ENCODE measurements at places on chromosomes 6 and 20.
A peak's percentile ranks its signal among the peaks of the same experiment; 100 is the strongest.

- no peak for DNase-seq
- H3K27ac ChIP-seq: peak overlapping the region; percentile 88
- H3K4me1 ChIP-seq: peaks cover 49% of the 10 kb centered on the region
- no peaks in the 10 kb centered on the region for H3K27me3 ChIP-seq
Measured at GRCh38 chr6:35310265-35310831, 12.7 kb downstream of the DEF6 start.

DNA sequence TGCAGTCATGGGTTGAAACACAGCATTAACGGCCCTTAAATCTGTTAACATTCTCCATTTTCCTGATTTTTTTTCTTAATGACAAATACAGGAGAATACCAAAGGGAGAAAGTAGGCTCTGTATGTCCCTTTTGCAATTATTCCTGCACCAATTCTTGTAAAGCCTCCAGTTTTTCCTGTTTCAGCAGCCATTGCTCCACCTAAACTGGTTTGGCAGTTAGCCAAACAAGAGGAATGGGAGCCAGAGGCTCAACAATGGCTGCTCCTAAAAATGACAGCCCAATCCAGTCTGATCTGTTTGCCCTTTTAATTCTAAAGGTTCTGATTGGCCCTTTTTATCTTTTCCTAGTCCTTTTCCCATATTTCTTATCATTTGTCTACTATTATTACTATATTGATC, 284.2 kb upstream of the SGK1 start:
- H3K36me3 ChIP-seq: no peaks in the 10 kb centered on the region
- H3K4me3 ChIP-seq: no peak overlapping the region
- H3K27me3 ChIP-seq: no peaks in the 10 kb centered on the region
- no peak for DNase-seq
- no peak overlapping the region for H3K27ac ChIP-seq

GRCh38 chr6:26155061-26155930, 68.1 kb downstream of the HFE start:
- H3K27me3 ChIP-seq: no peaks in the 10 kb centered on the region
- H3K4me3 ChIP-seq: peak overlapping the region; percentile 65
- H3K4me1 ChIP-seq: peaks cover 24% of the 10 kb centered on the region
- DNase-seq: no peak

DNA sequence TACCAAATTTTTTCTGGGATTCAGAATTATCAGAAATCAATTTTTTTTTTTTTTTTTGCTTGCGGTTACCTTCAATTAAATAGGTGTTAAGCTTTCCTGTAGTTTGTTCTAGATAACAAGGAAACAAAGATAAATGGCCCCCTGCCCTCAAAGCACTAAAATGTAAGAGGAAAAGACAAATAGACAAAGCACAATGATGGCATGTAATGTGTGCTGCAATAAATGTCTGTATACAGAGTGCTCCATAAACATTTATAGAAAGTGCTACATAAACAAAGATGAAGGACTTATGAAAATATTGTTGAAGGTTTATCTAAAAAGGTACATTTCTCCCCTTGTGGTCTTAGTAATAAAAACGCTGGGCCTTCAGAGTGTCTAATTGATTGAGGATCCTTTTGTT, 384.6 kb downstream of the PKHD1 start:
- H3K27me3 ChIP-seq: no peaks in the 10 kb centered on the region
- no peak overlapping the region for H3K27ac ChIP-seq
- H3K4me1 ChIP-seq: no peaks in the 10 kb centered on the region
- no peaks in the 10 kb centered on the region for H3K36me3 ChIP-seq
- no peak overlapping the region for H3K4me3 ChIP-seq
- no peak for DNase-seq

DNA sequence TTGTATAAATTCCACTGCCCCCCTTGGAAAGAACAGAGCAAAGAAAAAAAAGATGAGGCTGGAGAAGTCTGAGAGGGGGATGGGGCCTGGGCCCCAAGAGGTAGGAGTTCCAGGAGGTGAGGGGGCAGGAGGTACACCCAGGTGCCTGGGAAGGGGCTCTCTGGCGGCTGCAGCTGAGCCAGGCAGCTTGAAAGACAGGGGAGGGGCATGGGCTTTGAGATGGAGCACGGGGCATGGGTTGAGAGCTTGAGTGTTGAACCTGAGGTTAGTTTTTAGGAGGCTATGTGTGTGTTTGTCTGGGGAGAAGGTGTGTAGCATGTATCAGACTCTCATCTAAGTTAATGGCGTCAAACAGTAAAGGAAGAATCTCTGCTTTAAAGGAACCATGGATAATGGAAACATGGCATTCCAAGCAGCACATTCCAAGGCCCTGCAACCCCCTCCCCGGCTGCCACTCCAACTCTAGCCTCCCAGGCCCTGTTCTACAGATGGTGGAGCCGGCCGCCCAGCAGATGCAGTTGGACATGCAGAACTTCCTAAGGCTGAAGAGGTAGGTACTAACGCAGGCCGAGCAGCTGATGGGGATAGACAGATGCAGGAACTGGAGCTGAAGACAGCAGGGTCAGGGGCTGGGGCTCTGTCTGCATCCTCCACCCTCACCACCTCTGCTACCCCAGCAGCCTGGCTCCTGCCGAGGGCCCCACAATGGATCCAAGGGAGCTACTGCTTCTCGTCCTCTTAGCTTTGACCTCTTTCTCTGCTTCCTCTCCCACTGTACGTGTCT, 42.1 kb downstream of the MDFI start:
- H3K27ac ChIP-seq: no peak overlapping the region
- H3K27me3 ChIP-seq: no peaks in the 10 kb centered on the region
- H3K4me3 ChIP-seq: no peak overlapping the region
- H3K36me3 ChIP-seq: peaks cover 6% of the 10 kb centered on the region

GRCh38 chr20:45833030-45833882, at the start of gene SNX21:
TSS of gene SNX21 (plus strand) at chr20:45833799. CDS start at chr20:45833920, 121 bp downstream.
- no peak within 1 kb of the TSS for H3K27ac ChIP-seq
- DNase-seq: peak; percentile 31
- H3K36me3 ChIP-seq: no peaks in the 10 kb centered on the region

- no peaks in the 10 kb centered on the region for H3K27me3 ChIP-seq
- no peak overlapping the region for H3K4me3 ChIP-seq
- H3K4me1 ChIP-seq: no peaks in the 10 kb centered on the region
- no peaks in the 10 kb centered on the region for H3K36me3 ChIP-seq
- no peak overlapping the region for H3K27ac ChIP-seq
Measured at GRCh38 chr6:5605937-5606336, 344.6 kb downstream of the FARS2 start.

- H3K4me1 ChIP-seq: no peaks in the 10 kb centered on the region
- H3K36me3 ChIP-seq: no peaks in the 10 kb centered on the region
- H3K27me3 ChIP-seq: no peaks in the 10 kb centered on the region
- DNase-seq: no peak
- H3K27ac ChIP-seq: no peak overlapping the region
Measured at GRCh38 chr6:162395181-162395580, 332.4 kb downstream of the PRKN start.

DNA sequence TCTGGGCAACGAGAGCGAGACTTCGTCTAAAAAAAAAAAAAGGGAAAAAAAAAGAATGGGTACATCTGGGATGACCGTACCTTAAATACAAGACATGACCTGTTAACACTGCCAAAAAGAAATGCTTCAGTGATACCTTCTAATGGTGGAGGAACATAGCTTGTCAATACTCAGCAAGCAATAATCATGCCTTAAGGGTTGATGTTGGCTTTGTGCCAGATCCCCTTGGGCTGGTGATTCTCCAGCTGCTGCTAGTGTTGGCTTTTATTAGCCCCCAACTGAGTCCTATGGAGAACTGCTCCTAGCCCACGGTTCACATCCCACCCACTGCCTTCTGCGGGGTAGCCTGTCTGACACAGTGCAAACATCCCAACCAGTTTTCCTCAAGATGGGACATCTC, 134.9 kb downstream of the PLCB1 start:
- H3K4me1 ChIP-seq: no peaks in the 10 kb centered on the region
- no peaks in the 10 kb centered on the region for H3K36me3 ChIP-seq
- no peak overlapping the region for H3K27ac ChIP-seq
- no peak for DNase-seq
- no peaks in the 10 kb centered on the region for H3K27me3 ChIP-seq
- no peak overlapping the region for H3K4me3 ChIP-seq

- no peaks in the 10 kb centered on the region for H3K36me3 ChIP-seq
- no peaks in the 10 kb centered on the region for H3K27me3 ChIP-seq
- H3K4me3 ChIP-seq: no peak overlapping the region
- no peaks in the 10 kb centered on the region for H3K4me1 ChIP-seq
Measured at GRCh38 chr6:95489185-95489863, 88.0 kb upstream of the MANEA start.

DNA sequence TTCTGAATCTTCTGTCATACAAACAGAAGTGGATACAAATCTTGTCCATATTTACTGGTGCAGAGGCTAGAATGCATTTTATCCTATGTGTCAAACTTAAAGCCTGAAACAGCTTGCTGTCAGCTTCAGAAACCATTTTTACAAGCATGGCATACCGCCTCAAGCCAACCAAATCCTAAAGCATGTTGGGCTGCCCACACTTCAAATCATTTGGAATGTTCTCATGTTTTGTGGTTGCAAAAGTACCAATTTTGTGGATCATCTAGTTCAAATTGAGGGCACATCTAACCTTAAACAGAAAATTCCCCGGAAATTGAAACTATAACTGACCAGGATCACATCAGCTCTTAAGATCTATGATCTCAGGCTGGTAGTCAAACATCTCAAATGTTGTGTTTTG, 3.2 kb downstream of the GPR63 start:
- no peak for DNase-seq
- H3K36me3 ChIP-seq: no peaks in the 10 kb centered on the region
- peaks cover 13% of the 10 kb centered on the region for H3K4me1 ChIP-seq
- no peak overlapping the region for H3K4me3 ChIP-seq
- peaks cover 36% of the 10 kb centered on the region for H3K27me3 ChIP-seq

GRCh38 chr6:158285656-158286021, 26.6 kb upstream of the TULP4 start:
- peaks cover 1% of the 10 kb centered on the region for H3K36me3 ChIP-seq
- no peaks in the 10 kb centered on the region for H3K27me3 ChIP-seq
- H3K4me1 ChIP-seq: peaks cover 16% of the 10 kb centered on the region
- no peak overlapping the region for H3K27ac ChIP-seq

- no peak overlapping the region for H3K4me3 ChIP-seq
- H3K4me1 ChIP-seq: peaks cover 47% of the 10 kb centered on the region
- no peak overlapping the region for H3K27ac ChIP-seq
- no peaks in the 10 kb centered on the region for H3K27me3 ChIP-seq
- DNase-seq: peak; percentile 87
Measured at GRCh38 chr6:36759148-36759759, 61.6 kb downstream of the RAB44 start.

- H3K4me1 ChIP-seq: peaks cover 24% of the 10 kb centered on the region
- peaks cover 5% of the 10 kb centered on the region for H3K36me3 ChIP-seq
- no peak overlapping the region for H3K4me3 ChIP-seq
- no peak overlapping the region for H3K27ac ChIP-seq
- DNase-seq: no peak
Measured at GRCh38 chr6:42315991-42316970, 98.6 kb upstream of the MRPS10 start.

- DNase-seq: no peak
- no peak overlapping the region for H3K27ac ChIP-seq
- H3K36me3 ChIP-seq: no peaks in the 10 kb centered on the region
- H3K27me3 ChIP-seq: no peaks in the 10 kb centered on the region
Measured at GRCh38 chr6:117329926-117330325, 64.6 kb downstream of the VGLL2 start.

DNA sequence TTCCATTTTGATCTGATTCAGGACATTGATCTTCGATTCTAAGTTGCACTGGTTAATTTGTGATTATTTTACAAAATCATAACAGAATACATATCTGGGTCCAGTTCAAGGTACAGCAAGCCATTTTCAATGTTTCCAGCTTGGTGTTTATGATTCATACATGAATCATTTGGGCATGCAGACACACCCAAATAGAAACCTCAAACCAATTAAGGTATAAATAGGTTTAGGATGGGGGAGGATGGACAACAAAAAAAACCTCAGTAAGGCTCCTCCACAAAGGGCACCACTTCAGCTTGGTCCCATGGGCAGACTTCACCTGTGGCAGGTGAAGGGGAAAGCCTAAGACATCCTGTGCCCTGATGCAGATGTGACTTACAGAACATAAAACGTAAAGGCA, 192.7 kb downstream of the KHDC1L start:
- DNase-seq: no peak
- H3K4me1 ChIP-seq: peaks cover 9% of the 10 kb centered on the region
- no peak overlapping the region for H3K4me3 ChIP-seq
- no peaks in the 10 kb centered on the region for H3K27me3 ChIP-seq
- H3K36me3 ChIP-seq: no peaks in the 10 kb centered on the region
- H3K27ac ChIP-seq: no peak overlapping the region

- peaks cover 10% of the 10 kb centered on the region for H3K4me1 ChIP-seq
- H3K27ac ChIP-seq: no peak overlapping the region
- H3K36me3 ChIP-seq: no peaks in the 10 kb centered on the region
- DNase-seq: no peak
- no peaks in the 10 kb centered on the region for H3K27me3 ChIP-seq
Measured at GRCh38 chr20:24046888-24047287, 58.3 kb upstream of the GGTLC1 start.

DNA sequence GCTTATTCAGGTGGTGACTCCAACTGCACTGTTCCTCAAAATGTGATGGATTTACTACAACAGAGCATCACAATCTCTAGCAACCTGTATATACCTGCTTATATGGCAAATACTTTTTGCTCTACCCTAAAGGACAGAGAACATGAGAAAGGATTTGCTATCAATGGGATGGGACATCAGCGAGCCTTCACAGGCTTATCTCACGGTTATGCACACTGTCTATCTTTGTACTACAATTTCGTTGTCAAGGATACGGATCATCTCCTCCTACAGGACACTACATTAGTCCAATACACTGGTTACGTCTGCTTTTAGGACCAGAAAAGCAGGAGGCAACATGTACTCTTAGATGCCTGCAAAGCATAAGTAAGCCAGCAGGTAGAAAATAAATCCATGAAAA, 34.2 kb downstream of the STX7 start:
- no peak overlapping the region for H3K27ac ChIP-seq
- H3K36me3 ChIP-seq: peaks cover 10% of the 10 kb centered on the region
- no peak overlapping the region for H3K4me3 ChIP-seq
- no peaks in the 10 kb centered on the region for H3K27me3 ChIP-seq

DNA sequence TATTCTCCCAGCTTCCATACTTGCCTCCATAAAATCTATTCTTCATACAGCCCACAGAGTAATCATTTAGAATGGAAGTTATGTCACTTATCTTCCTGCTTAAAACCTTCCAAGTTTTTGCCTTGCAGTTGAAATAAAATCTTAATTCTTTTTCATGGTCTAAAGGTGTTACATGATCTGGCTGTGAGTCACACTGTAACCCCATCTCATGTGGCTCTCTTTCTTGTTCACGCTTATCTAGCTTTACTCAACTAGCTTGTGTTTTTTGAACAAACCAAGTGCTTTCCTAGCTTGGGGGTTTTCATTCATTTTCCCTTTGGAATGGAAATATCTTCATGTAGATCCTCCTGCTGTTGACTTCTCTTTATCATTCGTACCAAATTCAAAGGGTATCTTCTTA, 23.6 kb upstream of the THEMIS start:
- no peak for DNase-seq
- H3K4me3 ChIP-seq: no peak overlapping the region
- no peak overlapping the region for H3K27ac ChIP-seq
- H3K27me3 ChIP-seq: no peaks in the 10 kb centered on the region
- H3K36me3 ChIP-seq: no peaks in the 10 kb centered on the region
- H3K4me1 ChIP-seq: no peaks in the 10 kb centered on the region

Measured in natural killer cell (primary cell).